ENCODE measurements at places on chromosomes 16 and 17.

DNA sequence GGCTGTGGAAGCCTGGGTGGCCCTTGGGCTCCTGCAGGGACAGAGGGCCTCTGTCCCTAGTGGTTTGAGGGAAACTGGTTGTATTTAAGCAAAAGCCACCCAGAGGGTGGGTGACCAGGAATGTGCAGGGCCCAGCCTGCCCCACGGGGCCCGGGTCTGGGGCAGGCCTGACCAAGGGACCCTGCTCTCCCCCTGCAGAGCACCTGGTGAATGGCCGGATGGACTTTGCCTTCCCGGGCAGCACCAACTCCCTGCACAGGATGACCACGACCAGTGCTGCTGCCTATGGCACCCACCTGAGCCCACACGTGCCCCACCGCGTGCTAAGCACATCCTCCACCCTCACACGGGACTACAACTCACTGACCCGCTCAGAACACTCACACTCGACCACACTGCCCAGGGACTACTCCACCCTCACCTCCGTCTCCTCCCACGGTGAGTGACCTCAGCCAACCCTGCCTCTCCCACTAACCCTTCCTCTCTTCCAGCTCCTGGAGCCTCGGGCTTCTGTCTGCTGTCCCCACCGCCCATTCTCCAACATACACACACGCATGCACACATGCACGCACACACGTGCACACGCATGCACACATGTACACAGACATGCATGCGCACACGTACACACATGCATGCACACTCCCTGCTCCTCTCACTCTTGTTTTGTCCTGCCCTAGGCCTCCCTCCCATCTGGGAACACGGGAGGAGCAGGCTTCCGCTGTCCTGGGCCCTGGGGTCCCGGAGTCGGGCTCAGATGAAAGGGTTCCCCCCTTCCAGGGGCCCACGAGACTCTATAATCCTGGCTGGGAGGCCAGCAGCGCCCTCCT, 10.4 kb downstream of the GALK1 start:
- no peak overlapping the region for H3K27ac ChIP-seq
- DNase-seq, result no peak
- no peaks in the 10 kb centered on the region for H3K36me3 ChIP-seq

DNA sequence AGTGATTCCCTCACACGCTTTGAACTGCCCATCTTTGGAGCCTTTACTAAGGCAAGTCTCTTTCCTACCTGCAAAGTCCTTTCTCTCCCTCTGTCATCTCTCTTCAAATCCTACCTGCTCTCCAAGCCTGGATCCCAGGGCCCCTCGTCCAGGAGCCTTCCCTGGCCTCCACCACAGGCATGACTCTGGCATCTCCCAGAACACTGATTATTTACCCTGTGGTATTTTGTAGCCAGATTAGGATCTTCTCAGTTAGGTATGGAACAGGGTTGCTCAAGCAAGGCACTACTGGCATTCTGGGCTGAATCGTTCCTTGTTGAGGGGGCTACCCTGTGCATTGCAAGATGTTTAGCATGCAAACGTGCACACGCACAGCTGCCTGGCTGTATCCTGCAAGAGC, 31.9 kb upstream of the POLR3E start:
- no peak for DNase-seq
- no peak overlapping the region for H3K27ac ChIP-seq
- H3K36me3 ChIP-seq, result peaks cover 32% of the 10 kb centered on the region

DNA sequence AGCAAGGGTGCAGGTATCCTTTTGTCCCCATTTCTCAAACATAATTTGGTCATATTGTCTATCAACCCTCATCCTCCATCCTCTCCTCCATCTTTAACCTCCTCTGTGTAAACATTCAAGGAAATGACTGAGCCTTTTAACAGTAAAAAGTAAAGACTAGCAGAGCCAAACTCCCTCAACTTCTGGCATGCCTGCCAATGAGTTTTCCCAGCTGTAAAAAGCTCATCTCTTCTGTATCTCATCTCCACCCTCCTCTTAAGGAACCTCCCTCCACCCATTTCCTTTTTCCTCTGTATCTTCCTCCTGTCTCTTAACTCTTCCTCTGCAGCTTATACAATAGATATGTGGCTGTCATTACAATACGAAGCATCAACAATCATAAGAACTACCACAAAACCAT, 76.9 kb upstream of the PSMD7 start:
- no peak overlapping the region for H3K27ac ChIP-seq
- no peaks in the 10 kb centered on the region for H3K4me1 ChIP-seq
- no peaks in the 10 kb centered on the region for H3K27me3 ChIP-seq

DNA sequence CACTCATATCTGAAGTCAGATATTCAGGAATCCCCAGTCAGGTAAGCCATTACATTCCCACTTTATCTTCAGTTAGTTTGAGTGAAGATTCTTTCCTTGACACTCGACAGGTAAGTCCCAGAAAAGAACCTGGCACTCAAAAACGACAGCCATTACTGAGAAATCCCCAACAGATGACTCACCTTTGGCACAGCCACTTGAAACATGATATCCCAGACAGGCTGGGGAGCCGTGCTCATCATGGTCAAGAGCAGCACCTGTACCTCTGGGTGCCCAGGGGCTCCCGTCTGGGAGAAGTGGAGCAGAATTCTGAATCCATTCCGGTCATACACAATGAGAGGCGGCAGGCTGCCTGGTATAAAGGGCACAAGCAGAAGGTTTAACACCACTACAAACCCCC, 16.8 kb upstream of the COG7 start:
- peaks cover 9% of the 10 kb centered on the region for H3K36me3 ChIP-seq
- H3K27me3 ChIP-seq, result no peaks in the 10 kb centered on the region
- H3K4me1 ChIP-seq, result no peaks in the 10 kb centered on the region

- no peak overlapping the region for H3K4me3 ChIP-seq
- H3K36me3 ChIP-seq, result no peaks in the 10 kb centered on the region
- peaks cover 5% of the 10 kb centered on the region for H3K4me1 ChIP-seq
- no peak overlapping the region for H3K27ac ChIP-seq
- DNase-seq, result no peak
- no peaks in the 10 kb centered on the region for H3K27me3 ChIP-seq
Observed at GRCh38 chr17:1574697-1575471, 12.3 kb upstream of the PITPNA start.

DNA sequence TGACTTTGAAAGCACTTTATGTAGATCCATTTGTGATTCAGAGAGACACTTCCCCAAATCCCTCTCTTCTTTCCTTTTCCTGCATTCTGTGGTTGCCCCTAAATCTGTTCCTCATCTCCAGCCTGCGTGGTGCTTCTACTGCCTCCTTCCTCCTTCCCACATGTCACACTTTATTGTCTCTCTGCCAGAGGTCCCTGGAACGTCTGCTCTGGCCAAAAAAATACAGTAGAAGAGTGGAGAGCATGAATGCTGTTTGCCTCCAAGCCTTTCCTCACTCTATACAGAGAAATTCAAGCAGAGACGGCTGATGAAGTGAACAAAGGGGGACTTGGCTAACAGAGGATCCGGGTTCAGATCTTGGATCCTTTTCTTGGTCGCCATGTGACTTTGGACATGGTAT, 22.8 kb upstream of the IRX3 start:
- H3K27me3 ChIP-seq, result peaks cover 12% of the 10 kb centered on the region
- no peak overlapping the region for H3K27ac ChIP-seq
- no peak for DNase-seq

DNA sequence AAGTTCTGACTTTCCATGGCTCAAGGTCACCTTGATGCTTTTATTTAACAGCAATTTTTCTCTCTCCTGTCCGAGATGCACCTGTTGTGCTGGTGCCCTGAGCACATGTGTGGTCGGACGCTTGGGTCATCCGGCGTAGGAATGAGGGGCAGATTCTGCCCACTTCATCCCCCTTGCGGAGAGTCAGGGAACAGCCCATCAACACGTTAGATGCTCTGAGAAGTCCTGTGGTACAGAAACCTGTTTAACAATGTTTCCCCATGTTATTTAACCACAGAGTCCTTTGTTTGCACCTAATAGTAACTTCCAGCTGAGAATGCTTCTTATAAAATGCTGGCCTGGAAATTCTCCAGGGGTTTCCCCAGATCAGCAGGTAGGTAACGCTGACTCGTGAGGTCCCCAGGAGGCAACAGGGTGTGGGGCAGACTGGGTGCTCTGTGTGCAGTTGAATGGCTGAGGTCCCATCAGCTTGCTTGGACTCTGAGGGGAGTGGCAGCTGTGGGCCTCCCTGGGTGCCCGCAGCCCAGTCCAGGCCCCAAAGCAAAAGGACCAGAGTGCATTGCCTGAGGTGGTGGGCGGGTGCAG, 17.8 kb downstream of the DOC2B start:
- H3K27me3 ChIP-seq, result no peaks in the 10 kb centered on the region
- H3K4me1 ChIP-seq, result no peaks in the 10 kb centered on the region
- H3K27ac ChIP-seq, result no peak overlapping the region

DNA sequence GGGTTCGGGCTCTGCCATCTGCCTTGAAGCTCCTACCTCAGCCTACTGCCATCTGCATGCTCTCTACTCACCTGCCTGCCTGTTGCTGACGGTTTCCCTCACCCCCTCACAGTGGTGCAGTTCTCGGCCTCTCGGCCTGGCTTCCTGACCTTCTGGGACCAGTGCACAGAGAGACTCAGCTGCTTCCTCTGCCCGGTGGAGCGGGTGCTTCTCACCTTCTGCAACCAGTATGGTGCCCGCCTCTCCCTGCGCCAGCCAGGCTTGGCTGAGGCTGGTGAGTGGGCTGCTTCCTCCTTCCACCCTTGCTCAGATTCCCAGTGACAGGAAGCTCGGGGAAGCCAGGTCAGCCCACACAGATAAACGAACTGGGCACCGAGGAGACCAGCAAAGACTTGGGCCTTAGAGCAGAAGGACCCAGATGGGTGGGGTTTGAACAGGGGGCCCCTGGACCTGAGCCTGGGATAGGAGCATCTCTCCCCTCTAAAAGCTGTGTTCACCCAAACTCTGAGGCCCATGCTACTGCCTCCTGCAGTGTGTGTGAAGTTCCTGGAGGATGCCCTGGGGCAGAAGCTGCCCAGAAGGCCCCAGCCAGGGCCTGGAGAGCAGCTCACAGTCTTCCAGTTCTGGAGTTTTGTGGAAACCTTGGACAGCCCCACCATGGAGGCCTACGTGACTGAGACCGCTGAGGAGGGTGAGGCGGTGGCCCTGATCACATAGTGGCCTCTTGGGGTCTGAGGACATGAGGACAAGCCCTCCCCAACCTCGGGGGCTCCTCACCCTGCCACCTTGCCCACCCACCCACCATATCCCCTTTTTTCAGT, 16.4 kb downstream of the RIPOR1 start:
- H3K4me3 ChIP-seq, result no peak overlapping the region
- H3K27ac ChIP-seq, result peak overlapping the region; percentile 45
- H3K36me3 ChIP-seq, result peaks cover 16% of the 10 kb centered on the region
- no peaks in the 10 kb centered on the region for H3K27me3 ChIP-seq

- DNase-seq, result no peak
- H3K27me3 ChIP-seq, result peaks cover 17% of the 10 kb centered on the region
- no peak overlapping the region for H3K27ac ChIP-seq
- H3K36me3 ChIP-seq, result no peaks in the 10 kb centered on the region
- H3K4me1 ChIP-seq, result peaks cover 4% of the 10 kb centered on the region
- no peak overlapping the region for H3K4me3 ChIP-seq
Observed at GRCh38 chr16:73051961-73052360, 4.0 kb upstream of the ZFHX3 start.

- peaks cover 61% of the 10 kb centered on the region for H3K4me1 ChIP-seq
- no peak overlapping the region for H3K27ac ChIP-seq
- no peak for DNase-seq
- no peaks in the 10 kb centered on the region for H3K27me3 ChIP-seq
- peaks cover 12% of the 10 kb centered on the region for H3K36me3 ChIP-seq
- no peak overlapping the region for H3K4me3 ChIP-seq
Observed at GRCh38 chr16:84509032-84509950, 4.8 kb upstream of the MEAK7 start.

DNA sequence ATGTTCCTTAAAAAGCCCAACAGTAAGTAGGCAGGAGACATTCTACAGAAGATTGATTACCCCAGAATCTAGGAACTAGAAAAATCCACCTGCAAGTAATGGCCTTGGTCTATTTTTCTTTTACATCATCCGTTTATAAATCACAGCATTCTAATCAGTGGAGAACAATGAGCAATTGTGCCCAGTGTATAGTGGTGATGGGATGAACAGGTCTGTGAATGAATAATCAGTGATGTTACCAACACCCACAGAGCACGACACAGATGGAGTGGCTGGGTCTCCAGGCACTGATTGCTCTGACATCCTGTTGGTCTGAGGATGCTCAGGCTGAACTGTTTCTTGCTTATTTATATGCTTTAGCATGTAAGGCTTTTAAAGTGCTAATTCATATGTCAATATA, 1251.2 kb upstream of the CDH8 start:
- H3K27ac ChIP-seq, result no peak overlapping the region
- H3K4me1 ChIP-seq, result no peaks in the 10 kb centered on the region
- no peaks in the 10 kb centered on the region for H3K36me3 ChIP-seq
- no peaks in the 10 kb centered on the region for H3K27me3 ChIP-seq

- no peak overlapping the region for H3K27ac ChIP-seq
- no peaks in the 10 kb centered on the region for H3K36me3 ChIP-seq
- peaks cover 7% of the 10 kb centered on the region for H3K4me1 ChIP-seq
Observed at GRCh38 chr17:62672957-62673356, 45.5 kb downstream of the MRC2 start.

GRCh38 chr16:66205287-66206231, 160.9 kb upstream of the CDH5 start:
- no peak for DNase-seq
- H3K36me3 ChIP-seq, result no peaks in the 10 kb centered on the region
- H3K4me1 ChIP-seq, result no peaks in the 10 kb centered on the region

DNA sequence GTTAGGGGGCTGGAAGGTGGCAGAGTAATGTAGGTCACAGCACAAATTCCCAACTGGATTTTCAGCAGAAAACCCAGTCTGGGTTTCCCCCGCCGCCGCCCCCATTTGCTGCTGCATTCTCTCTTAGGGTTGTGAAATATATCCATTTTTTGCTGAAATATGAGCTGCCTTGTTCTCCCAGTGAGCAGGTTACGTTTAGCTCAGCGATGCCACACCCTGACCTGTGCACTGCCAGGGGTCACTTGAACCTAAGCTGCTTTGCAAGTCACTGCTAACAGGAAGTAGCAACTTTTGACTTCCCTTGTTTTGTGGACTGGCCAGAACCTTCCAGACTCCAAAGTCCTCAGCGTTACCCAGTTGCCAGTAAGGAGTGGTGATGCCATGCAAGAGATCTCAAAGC, 274.1 kb downstream of the CPPED1 start:
- no peak overlapping the region for H3K27ac ChIP-seq
- H3K36me3 ChIP-seq, result peaks cover 14% of the 10 kb centered on the region
- peaks cover 18% of the 10 kb centered on the region for H3K4me1 ChIP-seq
- DNase-seq, result no peak
- H3K27me3 ChIP-seq, result no peaks in the 10 kb centered on the region

- peaks cover 63% of the 10 kb centered on the region for H3K36me3 ChIP-seq
- peaks cover 57% of the 10 kb centered on the region for H3K4me1 ChIP-seq
- H3K27ac ChIP-seq, result peak overlapping the region; percentile 100
- DNase-seq, result no peak
Observed at GRCh38 chr17:16442141-16442540, 26.8 kb downstream of the TRPV2 start.

GRCh38 chr16:80720804-80721371, 83.5 kb downstream of the CDYL2 start:
- DNase-seq, result no peak
- H3K27ac ChIP-seq, result no peak overlapping the region
- H3K36me3 ChIP-seq, result peaks cover 2% of the 10 kb centered on the region

GRCh38 chr17:38339891-38340290, 3.9 kb downstream of the GPR179 start:
- no peak for DNase-seq
- H3K27ac ChIP-seq, result no peak overlapping the region
- H3K36me3 ChIP-seq, result no peaks in the 10 kb centered on the region

Data from activated naive CD8-positive, alpha-beta T cell treated with anti-CD3 and anti-CD28 coated beads for 36 hours (primary cell).